Stimulated activated CD4-positive, alpha-beta T cell treated with anti-CD3 and anti-CD28 coated beads, Interleukin-15, amount 100 ng/mL, for 1 hour (primary cell): ENCODE measurements at places on chromosomes 7 and 10.

GRCh38 chr7:150946421-150947240, 31.5 kb downstream of the KCNH2 start:
- DNase-seq, result no peak

DNA sequence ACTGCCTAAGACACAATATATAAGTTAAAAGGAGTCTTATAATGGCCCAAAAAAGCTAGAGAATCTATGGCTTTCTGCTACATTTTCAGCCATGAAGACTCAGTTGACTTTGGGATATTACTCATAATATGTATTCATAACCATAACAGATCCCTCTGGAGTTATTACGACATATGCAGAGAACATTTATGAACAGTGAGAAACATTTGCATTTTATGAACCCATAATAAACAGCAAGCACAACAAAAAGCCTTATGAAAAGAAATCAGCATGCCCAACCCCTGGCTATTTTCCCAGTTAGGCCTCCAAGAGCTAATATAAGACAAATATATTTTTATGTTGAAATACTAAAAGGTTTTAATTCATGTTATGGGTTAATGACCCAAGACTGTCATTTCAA, 52.4 kb downstream of the ARMH3 start:
- DNase-seq, result no peak

GRCh38 chr7:69399401-69399800, 198.9 kb upstream of the AUTS2 start:
- no peak for DNase-seq

DNA sequence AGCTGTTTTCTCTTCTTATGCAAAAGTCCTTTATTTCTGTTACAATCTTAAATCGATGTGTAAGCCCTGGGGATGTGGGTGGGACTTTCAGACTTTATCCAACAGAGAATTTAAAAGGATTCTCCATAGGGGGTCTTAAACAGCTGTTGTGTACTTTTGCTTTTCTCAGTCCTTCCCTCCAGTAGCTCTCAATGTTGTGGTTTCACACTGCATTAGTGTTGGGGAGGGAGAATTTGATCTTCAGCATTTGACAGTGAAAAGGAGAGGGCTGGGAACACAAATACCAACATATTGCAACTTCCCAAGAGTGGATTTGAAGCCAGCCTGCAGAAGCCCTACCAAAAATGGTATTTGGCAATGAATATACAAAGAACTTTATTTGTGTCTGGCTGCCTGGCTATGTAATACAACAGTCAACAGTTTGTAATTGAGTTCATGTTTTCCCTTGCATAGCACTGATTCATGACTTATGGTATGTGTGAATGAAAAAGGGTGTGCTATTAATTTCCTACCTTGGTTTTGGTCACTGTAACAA, 80.1 kb upstream of the CAPZA2 start:
- no peak for DNase-seq

DNA sequence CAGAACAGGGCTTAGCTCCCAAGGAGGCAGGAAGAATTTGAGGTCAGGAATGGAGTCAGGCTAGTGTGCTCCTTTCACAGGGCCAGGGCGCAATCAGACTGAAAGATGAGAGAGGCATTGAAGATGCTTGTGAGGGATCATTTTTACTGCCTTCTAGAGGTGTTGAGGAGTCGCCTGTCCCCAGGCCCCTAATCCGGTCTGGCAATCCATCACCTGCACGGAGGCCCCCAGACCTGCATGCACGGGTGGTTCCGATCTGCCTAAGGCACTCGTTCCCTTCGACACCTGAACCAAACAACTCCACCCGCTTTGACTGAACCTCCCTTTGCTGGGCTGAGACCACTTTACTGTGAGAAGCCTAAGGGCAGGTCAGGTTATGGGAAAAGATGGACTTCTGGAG, 8.0 kb downstream of the FOXI2 start:
- no peak for DNase-seq

GRCh38 chr10:122285506-122286444, 14.7 kb downstream of the BTBD16 start:
- no peak for DNase-seq

GRCh38 chr7:129661645-129662182, 50.2 kb downstream of the NRF1 start:
- DNase-seq, result no peak

DNA sequence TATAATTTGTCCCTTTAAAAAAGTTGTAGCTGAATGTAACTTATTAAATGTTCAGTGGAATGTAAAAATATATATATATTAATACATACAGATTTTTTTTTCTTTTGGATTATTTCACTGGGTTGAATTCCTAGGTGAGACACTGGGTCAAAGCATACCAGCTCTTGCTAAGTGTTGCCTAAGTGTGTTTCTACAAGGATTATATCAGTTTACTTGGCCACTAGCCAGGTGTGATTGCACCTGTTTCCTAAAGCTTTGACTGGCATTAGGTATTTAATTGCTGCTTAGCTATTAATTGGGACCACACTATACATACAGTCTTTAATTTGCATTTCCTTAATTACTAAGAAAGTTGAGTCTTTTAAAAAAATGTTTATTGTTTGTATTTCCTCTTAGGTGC, 5.5 kb upstream of the ELOVL3 start:
- DNase-seq, result no peak

DNA sequence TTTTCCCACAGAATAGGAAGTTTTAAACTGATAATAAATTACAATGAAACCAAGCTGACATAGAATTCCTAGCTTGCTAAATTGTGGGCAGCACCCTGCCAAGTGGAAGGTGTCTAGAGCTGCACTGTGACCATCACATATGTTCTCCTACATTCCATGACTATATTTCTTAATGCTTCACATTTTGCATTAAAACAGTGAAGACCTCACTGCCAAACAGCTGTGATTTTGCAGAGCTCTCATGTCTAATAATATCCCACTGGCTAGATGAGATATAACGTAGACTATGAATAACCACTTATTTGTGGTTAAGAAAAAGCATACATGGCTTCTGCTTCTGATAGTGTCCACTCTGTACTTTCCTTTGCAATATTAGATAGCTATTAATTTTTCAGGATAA, 228.3 kb upstream of the TEX47 start:
- no peak for DNase-seq

DNA sequence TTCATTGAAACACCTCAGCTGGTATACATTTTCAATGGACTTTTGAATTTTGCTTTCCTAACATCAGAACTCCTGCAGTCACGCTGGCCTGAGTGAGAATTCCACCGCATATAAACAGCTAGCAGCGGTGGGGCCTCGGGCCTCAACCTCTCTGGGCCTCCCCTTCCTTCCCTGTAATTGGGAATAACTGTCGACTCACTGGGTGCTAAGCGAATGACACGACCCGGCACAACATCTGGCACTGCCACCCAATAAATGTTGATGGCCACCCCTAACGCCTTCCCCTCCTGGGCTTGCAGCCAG, 670 bp downstream of the RCC1L start:
- DNase-seq, result no peak

DNA sequence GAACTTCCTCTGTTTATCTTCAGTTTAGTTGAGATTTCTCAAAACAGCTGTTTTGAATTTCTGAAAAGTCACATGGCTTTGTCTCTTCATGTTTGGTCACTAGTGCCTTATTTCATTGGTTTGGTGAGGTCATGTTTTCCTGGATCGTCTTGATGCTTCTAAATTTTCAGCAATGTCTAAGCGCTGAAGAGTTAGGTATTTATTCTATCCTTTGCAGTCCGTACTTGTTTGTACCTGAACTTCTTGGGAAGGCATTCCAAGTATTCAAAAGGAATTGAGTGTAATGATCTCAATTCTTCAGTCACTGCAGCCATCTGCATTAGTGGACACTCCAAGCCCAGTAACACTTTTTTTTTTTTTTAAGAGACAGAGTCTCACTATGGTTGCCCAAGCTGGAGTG, 67.7 kb downstream of the HERC4 start:
- DNase-seq, result no peak

- DNase-seq, result no peak
These were observed 80.7 kb upstream of the HDAC9 start for GRCh38 chr7:18414885-18415284.

DNA sequence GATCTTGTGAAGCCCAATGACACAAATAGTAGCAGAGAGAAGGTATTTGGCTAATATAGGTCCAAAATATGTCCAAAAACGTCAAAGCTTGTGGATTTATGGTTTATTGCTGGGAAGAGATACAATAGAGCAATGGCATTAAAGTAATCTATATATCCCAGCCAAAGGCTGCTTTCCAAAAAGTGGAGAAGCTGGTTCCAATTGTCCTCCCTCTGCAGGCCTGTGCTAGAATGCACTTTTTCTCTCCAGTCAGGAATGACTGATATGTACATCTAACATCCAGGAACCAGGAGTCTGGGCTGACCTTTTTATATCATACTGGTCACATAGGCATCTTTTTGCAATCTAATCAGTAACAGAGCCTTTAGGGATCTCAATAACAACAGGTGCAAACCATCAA, 167.1 kb upstream of the FAM3C start:
- DNase-seq, result no peak

GRCh38 chr7:107924841-107925504, 34.0 kb downstream of the DLD start:
- no peak for DNase-seq

GRCh38 chr7:87882151-87882937, 6.1 kb downstream of the DBF4 start:
- no peak for DNase-seq

DNA sequence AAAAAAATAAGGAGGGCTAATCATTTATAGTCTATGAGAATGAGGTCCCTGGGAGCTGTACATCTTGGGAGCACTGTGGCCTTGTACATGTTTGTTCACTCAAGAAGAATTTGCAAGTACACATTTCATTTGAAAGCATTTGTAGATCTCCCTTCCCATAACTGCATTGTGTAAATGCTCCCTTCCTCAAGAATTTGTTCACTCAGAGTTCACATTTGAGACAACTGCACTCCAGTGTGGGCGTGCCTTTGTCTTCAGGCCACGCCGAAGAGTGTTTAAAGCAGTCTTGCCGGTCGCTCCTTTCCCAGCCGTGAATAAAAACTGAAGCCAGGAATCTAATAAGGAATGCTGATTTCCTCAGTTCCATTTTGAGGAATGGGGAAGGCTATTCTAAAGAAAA, 291.1 kb upstream of the LYZL1 start:
- DNase-seq, result no peak

DNA sequence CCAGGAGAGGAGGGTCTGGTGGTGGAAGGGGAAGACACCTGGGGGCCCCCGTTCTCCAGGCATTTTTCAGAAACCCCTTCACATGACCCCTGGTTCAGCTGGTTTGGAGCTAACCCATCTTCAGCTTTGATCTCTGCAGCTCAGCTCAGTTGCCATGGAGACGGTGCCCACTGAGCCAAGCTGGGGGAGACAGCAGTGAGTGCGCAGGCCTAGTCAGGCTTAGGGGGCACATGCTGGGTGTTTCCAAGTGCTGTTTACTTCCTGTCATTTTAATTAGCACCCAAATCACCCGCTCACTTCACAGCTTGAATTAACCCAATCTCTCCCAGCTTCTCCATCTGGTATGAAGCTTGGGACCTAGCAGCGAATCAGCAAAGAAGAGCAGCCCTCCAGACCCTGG, 9.0 kb downstream of the SPOCK2 start:
- DNase-seq, result no peak
